ENCODE measurements at places on chromosomes 7 and 10.
A peak's percentile ranks its signal among the peaks of the same experiment; 100 is the strongest.

DNA sequence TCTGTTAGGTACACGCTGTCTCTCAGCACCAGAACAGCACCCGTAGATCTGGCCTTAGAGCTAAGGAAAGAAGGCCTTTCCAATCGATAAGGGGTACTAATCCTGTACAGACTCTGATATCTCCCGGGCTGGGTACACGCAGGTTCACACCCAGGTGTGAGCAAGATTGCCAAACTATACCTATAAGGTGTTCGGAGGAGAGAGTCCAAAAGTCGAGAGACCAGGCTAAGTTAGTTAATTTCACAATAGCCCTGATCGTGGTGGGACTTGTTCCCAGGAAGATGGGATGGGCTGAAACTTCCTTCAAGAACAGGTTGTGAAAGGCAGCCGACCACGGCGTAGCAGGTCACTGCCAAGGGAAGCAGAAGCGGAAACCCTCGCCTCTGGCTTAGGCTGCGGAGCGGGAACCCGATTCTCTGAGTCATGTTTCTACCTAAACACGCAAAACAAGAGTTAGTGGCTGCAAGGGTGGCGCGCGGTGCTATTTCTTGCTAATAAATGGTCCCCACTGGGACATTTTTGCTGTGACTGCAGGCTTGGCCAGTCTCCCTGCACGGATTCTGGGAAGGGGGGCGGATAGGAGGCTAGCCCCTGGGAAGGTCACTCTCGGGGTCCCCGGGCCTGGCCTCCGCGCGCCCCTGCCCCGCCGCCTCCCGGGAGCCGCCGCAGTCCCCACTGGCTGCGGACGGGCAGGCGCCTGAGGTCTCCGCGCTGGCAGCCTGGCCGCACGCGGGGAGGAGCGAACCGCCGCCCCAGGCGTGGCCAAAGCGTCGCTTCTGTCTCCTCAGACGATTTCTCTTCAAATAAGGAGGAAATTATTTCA lies 75.4 kb upstream of the PDSS1 start:
- peak; percentile 40 for DNase-seq

DNA sequence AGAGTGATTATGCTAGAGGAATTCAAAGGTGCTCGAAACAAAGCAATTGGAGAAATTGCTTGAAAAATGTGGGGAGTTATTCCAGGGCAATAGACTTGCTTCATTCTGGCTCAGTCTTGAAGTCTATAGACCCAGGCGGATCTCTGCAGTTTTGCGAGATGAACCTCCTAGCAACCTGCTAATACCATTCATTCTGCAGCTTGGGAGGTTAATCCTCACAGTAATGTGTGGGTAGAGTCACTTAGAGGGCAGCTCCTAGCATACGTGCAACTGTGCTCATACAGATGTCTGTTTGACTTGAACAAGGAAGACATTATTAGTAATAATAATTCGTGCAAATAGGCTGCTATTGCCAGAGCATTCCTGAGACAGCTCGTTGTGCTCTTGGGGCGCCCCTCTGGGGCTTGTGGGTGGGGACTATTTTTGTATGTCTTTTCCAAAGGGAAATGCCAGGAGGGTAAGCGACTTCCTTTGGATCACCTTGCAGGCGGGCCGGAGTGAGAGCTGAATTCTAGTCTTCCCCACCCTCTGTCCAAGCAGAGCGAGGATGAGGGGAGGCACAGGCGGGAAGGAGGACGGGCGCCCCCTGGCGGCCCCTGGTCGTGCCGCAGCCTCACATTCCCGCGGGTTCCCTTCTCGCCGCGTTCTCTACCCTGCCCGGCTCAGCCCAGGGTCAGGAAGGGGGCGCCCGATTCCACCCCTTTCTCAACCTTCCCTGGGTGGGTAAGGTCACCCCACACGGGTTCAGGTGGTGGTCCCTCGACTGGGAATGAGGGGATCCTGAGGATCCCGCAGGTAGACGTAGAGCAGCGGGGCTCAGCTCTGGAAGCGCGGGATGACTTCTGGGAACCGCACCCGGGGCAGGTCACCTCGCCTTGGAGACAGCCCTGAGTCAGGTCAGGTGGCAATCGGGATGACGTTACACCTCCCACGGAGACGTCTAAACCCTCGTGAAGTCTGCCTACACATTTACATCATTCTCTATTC lies 241.5 kb downstream of the PHTF2 start:
- peak; percentile 11 for DNase-seq

- no peak for DNase-seq
Observed at GRCh38 chr10:102668326-102669107, 24.2 kb downstream of the TRIM8 start.

GRCh38 chr7:151736403-151736909 lies 140.5 kb downstream of the PRKAG2 start:
- DNase-seq = peak; percentile 98

Measured in kidney tubule cell (primary cell).